NAMALWA (cell line): ENCODE measurements at places on chromosomes 3 and 15.

DNA sequence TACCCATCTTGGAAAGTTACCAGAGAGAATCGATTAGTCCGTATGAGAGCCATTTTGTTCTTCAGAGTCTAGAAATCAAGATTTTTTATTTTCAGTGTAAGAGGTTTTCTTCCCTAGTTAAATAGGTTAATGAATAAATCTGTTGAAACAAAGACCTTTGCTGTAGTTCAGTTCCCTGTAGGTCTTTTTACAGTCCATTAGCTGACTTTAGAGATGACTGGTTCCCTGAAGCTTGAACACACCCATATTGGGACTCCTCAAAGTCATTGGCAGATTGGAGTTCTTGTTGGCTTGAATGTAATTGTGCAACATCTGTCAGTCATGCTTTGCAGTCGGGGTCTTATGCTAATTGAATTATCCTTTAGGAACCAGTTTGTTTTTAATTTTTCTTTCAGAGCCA is 45.3 kb downstream of the SEMA6D start:
- DNase-seq: no peak

DNA sequence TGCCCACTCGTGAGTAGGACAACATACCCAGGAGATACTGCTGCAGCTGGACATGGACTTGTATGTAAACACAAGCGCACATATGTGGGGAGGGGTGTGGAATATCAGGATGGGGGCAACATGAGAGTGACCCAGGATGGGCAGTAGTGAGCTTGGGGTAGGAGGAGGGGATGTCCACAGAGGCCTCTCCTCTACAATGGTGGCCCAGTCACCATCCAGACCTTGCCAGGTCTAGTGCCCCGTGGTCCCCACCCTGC is 266 bp upstream of the ZBTB47 start:
- no peak for DNase-seq

DNA sequence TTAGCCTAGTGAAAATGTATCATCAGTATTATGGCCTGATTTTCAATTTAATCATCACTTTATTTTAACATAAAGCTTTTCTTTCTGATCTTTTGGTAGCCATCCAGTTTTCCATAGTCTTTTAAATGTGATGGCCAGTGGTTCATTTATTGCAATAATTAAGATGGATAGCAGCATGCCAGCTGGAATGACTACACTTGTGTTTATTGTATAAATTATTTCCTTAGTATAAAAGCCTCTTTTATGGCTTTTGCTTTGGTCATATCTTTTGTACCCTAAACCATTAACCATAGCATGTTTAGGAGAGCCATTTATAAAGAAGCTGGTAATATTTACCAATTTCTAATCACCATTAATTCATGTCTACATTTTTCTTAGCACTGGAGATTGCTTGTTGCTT is 31.7 kb downstream of the ALCAM start:
- DNase-seq: no peak

GRCh38 chr15:55168350-55168974 is 28.3 kb downstream of the RSL24D1 start:
- peak; percentile 72 for DNase-seq

DNA sequence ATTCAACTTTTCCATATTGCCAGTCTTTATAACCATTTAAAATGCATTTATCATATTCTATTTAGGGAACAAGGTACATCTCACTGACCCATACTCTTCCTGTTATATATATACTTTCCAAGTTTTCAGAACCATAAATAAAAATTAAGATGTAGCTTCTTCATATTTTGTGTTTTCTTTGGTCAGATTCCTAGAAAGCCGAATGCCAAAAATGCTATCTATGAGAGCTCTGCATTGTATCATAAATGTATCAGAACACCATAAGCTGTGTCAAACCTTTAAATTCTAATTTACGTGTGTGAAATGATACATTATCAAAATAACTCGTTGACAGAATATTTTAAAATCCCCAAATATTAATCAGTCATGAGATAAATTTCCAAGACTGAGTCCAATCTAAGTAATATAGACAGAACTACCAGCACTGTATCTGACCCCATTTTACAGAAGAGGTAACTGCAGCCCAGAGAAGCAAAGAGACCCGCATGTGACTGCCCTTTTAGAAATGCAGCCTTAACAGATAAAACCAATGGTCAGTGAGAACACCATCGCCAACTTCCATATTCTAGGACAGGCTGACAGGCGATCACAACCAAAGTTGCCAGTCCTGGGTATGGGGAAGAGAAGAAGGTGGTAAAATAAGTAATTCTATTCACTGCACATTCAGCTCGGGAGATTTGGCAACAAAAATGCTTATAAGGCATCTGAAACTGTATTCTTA is 16.2 kb upstream of the RPS17 start:
- no peak for DNase-seq

GRCh38 chr15:70321172-70321819 is 223.6 kb upstream of the TLE3 start:
- peak; percentile 19 for DNase-seq

DNA sequence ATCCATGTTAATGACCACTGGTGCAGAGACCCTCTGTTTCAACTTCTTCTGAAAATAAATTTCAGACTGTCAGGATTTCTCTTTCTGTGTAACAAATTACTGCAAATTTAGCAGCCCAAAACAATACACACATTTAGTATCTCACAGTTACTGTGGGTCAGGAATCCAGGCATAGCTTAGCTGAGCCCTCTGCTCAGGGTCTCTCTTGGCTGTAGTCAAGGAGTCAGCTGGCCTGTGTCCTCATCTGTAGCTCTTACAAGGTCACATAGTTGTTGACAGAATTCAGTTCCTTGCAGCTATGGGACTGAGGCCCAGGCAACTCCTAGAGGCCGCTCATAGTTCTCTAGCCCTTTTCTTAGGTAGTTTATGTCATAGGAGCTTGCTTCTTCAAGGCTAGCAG is 51.9 kb downstream of the NKIRAS1 start:
- DNase-seq: no peak

GRCh38 chr15:41790756-41791546 is 16.7 kb downstream of the MAPKBP1 start:
- no peak for DNase-seq

GRCh38 chr3:193780397-193780796 is 187.4 kb downstream of the OPA1 start:
- DNase-seq: no peak

- peak; percentile 69 for DNase-seq
Measured at GRCh38 chr3:168040607-168041208, 55.0 kb downstream of the GOLIM4 start.

GRCh38 chr3:174253940-174254339 is 605.2 kb upstream of the NAALADL2 start:
- DNase-seq: no peak

DNA sequence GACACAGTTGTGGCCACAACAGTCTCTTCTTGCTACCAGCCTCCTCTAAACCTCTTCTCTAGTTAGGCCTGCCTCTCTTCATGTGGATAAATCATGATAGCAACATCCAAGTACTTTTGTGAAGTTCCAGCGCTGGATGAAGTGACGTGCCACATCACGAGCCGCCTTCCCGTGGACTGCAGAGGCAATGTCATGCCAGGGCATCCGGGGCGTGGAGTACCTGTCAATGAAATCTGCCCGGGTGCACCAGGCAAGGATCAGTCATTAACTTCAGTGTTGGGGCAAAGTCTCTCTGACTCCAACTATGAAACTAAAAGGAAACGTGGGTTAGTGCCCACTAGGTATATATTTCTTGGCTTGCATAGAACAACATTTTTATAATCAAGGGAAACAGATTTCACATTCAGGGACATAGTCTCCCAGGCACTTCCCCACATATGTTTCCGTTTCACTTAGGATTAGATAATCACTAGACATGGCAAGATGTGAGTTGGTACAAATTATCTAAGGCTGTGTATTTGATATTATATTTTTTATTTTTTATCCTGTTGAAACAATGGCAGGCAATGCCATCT is 133.6 kb downstream of the PLD1 start:
- DNase-seq: no peak

- DNase-seq: no peak
Measured at GRCh38 chr3:144141496-144141895, 169.9 kb downstream of the DIPK2A start.

GRCh38 chr3:164049847-164050246 is 1028.4 kb downstream of the SI start:
- DNase-seq: no peak

GRCh38 chr3:171643681-171644080 is 166.6 kb downstream of the PLD1 start:
- no peak for DNase-seq

DNA sequence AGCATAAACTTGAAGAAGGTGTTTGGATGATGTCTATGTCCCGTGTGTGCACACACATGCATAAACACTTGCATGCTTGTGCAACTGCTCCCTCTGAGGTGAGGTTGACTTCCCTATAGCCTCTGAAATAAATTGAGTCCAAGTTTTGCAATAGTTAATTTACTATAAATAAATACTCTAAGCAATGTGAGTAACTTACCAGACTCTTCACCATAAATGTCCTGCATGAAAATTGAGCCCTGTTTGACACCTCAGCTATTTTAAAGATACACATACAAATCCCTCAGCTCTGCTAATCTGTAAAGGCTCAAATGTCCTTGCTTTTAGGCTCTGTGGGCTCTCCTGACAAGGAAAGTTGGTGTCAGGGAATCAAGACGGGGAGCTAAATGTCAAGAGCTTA is 37.1 kb downstream of the GJD2 start:
- no peak for DNase-seq

- no peak for DNase-seq
Measured at GRCh38 chr3:114855839-114856238, 291.2 kb downstream of the ZBTB20 start.

GRCh38 chr3:118186051-118186450 is 848.6 kb downstream of the IGSF11 start:
- no peak for DNase-seq

DNA sequence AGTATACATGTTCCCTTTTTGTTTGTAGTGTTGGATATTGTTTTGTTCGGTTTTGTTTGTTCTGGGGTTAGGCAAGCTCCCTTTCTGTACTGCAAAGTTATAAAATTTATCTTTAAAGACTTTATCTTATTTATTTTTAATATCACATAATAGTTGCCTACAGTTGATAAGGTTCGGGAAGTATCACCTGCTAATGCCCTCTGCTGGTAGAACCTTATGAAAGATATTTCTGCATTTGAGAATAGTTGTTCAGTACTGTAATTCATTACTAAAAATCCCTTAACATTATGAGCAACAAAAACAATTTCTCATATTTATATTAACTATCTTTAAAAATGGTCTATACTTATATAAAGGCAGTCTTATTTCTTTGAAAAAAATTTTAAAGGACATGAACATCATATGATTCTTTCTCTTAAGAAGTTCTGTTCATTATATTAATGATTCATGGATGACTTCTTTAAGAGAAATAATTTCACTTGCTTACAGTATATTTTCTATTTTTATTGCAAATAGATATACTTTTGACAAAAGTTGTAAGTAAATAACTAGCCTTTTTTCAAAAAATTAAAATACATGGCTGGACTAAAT is 1126.8 kb downstream of the SI start:
- peak; percentile 36 for DNase-seq

DNA sequence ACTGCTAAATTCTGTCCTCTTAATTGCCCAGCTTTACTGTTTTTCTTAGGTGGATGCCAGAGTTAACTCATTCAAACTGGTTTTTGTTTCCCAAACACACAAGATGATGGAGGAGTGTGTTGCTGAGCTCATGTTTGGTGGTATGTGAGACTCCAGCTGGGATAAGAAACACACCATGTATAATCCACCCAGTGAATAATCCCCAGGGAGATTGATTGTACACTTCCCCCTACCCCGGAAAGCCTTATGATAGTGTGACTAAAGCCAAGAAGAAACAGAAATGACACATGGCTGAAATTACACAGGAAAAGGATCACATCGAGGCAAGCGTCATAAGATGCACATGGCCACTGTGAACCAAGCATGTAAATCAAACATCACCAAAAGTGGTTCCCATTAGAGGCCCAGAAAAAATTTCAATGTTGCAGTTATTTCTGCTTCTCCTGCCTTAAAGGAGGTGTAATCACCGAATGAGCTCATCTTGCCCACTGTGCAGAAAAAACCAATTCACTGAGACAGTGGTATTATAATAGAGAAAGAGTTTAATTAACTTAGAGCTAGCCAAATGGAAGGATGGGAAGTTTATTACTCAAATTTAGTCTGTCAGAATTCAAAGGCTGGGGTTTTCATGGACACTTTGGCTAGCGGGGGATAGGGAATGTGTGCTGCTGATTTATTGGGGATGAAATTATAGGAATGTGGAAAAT is 56.7 kb upstream of the MAGI1 start:
- DNase-seq: no peak

DNA sequence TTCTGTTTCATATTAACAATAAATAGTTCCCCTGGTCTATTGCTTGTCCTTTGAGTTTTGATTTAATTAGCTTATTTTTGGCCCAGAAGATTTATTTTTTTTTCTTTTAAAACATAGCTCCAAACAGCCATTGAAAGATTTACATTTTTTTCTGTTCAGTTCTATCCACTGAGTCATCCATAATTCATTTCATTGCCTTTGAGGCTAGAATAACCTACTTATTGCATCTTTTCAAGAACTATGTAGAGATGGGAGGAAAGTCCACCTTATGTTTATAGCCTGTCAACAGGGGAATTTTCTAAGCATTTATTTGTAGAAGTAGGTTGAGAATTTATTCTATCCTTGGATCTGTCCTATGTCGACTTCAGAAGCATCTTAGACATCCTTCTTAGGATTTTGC is 53.4 kb upstream of the CHD2 start:
- no peak for DNase-seq

DNA sequence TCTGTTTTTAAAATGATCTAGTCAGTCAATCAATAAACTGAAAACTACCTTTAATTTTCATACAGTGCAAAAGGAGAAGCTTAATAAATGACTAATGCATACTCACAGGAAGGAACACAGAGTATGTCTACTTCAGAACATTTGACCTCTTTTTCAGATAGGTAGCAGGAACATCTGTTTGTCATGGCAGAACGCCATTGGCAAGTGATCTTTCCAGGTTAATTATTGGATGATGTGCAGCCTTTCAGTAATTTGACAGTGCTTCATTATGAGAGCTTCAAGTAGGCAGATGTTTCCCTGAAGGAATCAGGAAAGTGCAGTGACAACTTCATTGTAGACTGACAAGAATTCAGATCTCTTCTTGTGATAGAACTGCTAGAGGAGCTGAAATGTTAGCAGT is 325.0 kb downstream of the OTOL1 start:
- DNase-seq: no peak

DNA sequence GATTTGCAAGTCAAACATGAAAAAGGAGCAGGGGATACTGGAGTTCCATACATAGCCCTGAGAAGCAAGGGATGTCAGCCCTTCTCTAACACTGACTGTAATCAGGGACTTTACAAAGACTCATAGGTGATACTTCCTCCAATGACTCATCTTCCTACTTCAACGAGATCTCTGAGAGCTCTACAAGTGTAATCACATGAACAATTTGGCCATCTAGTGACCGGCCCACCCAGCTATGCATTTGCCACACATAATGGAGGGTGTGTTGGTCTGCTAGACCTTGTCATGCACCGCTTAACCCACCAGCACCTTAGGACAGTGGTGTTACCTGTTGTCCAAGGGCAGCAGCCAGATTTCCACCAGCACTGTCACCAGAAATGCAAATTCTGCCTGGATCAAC is 75.3 kb downstream of the NCEH1 start:
- no peak for DNase-seq

- no peak for DNase-seq
Measured at GRCh38 chr3:27657404-27657803, 64.7 kb downstream of the EOMES start.
